Left renal pelvis (tissue), 4 donors: ENCODE measurements at places on chromosomes 2 and 18. TPM values are rescaled to one million over a fixed set of nuclear protein-coding genes. Genes with fewer than 3 reads are reported as not detected.

DNA sequence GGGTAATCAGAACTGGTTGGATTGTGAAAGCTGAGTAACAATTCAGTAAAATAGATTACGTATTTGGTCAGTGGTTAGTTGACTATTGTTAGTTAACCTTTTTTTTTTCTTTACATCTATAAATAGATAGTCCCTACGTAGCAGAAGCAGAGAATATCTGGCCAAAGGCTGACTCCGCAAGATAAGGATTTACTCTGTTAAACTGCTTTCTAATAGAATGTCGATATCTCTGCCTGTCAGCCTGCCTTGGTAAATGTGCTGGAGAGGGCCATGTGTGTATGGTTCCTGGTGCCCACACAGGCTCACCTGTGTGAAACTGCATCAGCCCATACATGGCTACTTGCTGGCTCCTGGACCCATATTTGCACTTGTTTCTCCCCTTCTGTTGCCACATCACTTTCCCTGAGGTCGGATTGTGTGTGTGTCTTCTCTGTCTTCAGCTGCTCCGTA, 94.4 kb downstream of the CRIM1 start:
- DNase-seq = no peak

DNA sequence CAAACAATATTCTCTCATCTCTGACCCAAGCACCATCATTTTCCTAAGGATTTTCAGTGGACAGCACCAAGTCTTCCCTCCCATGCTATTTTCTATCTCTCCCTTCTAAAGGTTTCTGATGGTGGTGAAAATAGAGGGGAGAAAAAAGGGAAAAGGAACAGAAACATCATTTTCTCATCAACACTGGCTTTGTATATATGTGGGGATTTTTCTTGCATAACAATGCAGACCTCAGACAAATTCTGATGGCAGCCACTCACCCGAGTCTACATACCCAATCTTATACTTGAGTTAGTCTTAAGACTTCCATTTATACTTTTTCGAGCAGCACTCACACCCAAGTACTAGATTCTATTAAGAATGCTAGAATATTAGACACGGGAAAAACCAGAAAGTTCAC, 95.8 kb downstream of the TMEM163 start:
- no peak for DNase-seq

DNA sequence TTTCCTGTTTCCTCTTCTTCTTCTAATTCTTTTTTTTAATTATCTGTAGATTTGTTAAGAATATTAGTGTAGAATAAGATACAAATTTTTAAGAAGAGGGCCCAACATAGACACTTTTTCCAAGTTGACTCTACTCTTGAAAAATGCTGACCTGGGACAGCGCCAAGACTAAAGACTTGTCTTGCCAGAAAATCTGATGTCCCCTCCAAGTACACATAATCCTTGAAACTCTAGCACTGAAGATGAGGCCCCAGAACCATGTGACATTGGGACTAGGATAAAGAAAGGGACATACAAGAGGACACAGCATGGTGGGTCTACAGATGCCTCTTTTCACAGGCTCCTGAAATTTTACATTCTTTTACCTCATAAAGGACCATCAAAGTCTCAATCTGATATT, 271.6 kb upstream of the SESTD1 start:
- no peak for DNase-seq

GCKR gene
- 0.18 TPM for polyA plus RNA-seq

DNA sequence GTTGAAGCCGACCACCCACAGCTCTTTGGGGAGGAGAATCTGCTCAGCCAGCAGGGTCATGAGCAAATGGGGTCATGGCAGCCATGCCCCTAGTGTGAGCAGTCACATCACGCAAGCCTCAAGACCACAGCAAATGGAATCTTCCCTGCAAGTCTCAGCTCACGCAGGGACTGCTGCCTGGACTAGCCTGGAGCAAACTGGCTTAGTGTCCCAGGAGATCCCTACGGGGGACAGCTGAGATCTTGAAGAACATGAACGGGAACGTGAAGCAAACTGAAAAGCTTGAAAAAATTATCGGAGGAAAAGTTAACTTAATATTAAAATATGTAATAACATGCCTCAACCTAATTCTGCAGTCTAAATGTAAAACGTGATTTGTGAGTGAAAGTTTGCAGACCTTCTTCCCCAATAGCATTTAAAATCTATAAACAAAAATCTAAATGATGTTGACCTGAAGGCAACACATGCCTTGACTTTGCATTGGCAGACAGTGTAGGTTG, 118.4 kb downstream of the FAM124B start:
- no peak for DNase-seq

DNA sequence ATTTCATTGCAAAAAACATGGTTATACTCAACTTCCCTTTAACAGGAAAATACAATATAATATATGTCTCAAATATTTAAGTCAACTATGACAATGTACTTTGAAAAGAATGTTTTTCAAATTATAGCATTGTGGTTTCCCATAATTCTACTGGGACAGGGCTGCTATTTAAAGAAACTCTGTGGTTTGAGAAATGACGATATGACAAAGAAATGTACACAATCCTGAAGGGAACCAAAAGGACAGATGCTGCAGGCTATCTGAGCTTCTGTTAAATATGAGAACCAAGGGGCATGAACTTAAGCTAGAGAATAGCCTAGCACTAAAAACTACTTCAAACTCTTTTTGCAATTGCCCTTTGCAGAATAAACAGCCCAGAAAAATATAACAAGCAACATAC, 415.9 kb downstream of the GRB14 start:
- no peak for DNase-seq

RRM2 gene
- polyA plus RNA-seq = 58.4 TPM

DNA sequence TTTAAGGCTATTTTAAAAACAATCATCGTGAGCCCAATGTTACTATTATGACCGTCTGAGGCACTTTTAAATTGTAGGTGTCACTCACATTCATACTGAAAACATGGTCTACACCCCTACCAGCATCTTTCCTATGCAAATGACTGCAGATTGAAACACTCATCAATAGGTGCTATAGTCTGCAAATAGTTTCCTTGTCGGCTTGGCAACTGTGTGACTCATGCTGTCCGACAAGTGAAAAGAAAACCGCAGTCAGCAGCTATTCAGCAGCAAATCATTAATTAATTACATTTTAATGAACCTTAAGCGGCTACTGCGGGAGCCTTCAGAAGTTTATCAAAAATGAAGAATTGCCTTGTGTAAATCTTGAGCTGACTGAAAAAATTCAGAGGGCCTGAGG, 134.4 kb downstream of the FIGN start:
- DNase-seq = no peak

TLX2 gene
- polyA plus RNA-seq = not detected

DNA sequence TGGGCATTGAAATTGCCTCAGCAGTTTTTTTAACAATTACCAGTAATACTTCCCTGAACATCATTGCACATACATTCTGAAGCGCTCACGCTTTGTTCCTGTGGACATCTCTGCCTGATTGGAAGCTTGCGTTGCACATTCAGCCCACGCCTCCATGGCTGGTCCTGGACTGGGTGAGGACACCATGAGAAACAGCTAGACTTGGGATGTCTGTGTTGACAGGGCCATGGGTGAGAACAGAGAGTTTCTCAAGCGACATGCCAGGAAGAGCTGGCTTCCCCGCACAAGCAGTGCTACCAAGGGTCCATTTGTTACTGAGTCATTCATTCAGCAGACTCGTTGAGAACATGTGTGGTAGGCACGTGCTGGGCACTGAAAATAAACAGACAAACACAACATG, 166.3 kb downstream of the GBX2 start:
- DNase-seq = no peak

- no peak for DNase-seq
These were observed 100.1 kb upstream of the TRIB2 start for GRCh38 chr2:12616456-12617156.

DNA sequence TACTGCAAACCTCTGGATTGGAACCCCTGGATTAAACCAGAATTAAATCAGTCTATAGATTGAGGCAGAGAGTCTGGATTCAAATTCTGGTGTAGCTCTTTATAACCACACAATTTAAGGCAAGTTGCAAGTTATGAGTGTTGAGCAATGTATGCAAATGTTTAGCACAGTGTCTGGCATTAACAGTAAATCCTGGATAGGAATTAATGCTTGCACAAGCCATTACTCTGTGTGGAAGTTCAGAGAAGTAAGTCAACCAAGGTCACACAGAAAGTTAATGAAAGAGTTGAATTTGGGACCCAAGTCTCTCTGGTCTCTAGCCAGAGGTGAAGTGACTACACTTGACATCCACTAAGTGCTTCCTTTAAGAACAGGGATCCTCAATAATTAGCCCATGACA, 2.0 kb upstream of the MARCO start:
- DNase-seq = no peak

DNA sequence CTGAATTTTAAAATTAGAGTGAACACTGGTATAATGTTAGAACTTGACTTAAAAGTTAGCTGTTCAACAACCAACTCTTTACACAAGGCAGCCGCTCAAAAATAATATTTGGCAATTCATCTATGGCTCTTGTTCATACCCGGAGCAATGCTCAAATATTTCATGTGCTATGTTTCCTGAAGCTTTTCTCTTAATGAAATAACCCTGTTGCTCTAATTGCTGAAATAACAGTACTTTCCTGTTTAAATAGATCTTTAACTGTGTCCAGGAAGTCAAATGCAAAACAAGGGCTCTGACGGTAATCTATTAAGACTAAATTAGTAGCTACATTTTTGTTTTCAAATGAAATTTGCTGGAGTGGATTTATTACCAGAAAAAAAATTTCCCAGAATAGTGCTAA, 33.7 kb downstream of the RFTN2 start:
- DNase-seq = no peak

- no peak for DNase-seq
These were observed 1.1 kb upstream of the TMEFF2 start for GRCh38 chr2:192195548-192196418.

LIPG gene
- polyA plus RNA-seq = 4.9 TPM

DNA sequence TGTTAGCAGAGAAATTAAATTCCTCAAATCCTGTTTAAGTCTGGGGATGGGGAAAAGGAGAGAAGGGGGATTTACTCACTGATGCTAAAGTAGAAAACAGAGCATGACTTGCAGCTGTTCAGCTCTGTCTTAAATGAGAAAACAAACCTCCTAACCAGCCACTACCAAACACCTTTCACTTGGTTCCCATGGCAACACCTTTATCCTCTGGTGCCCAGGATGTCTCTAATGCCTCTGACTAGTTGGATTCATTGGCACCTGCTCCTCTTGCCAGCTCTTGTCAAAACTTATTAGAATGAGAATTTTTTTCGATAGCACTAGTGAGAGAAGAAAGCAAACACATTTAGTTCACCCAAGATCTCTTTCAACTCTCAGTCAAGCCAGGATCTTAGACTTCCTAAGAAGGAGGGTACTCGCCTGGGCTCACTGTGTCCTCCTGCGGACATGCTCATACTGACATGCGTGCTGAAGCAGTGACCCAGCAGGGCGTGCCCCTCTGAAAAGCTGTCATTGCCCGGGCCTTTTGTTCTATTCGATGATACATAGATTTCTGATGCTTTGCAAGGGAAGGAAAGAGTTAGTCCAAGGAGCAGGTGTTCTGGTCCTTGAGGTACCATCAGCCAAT, 656.0 kb upstream of the CELF4 start:
- DNase-seq = no peak

DNA sequence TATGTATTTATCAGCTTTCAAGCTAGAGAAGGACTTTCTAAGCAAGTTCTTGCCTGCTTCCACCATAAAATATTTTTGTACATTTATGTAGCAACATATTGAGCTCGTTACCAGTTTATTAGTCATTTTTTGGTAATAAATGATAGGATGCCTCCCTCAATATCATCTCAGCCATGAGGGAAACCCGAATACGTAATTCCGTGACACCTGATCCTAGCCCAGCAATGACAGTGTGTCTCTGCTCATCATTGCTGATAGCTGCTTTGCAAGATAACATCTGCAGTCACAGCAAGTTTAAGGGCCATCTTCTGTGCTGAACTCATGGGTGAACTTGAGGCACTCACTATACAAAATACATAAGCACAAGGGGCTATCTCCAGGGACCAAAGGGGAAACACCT, 62.2 kb downstream of the COL6A3 start:
- DNase-seq = no peak

- no peak for DNase-seq
These were observed 96.8 kb downstream of the ARHGEF4 start for GRCh38 chr2:130933501-130933900.

DNA sequence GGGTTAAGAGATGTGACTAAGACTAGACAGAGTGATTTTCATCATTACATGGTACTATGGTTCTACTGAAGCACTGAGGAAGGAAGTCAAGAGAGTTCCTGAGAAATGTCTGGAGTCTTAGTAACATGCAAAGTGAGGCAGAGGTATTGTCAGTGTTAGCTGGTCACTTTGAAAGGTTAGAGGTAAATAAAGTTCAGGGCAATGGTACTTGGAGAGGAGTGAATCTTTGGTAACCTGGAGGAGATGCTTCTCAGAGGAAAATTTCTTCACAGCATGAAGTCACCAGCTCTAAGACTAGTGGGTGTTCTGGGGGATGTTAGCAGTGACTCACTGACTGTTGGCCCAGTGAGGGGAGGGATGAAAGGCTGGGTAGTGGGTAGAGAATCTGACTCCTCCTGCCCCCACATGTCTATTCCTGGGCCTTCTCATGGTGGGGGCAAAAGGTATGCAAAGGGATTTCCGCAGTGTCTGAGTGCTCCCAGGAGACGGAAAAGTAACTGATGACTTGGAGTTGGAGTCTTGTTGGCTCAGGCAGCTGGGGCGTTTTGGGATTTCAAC, 23.3 kb upstream of the IL1RN start:
- no peak for DNase-seq

GRCh38 chr2:210617732-210618330, 61.4 kb downstream of the CPS1 start:
- DNase-seq = peak; percentile 46

ALKAL2 gene
- polyA plus RNA-seq = 5.7 TPM

DNA sequence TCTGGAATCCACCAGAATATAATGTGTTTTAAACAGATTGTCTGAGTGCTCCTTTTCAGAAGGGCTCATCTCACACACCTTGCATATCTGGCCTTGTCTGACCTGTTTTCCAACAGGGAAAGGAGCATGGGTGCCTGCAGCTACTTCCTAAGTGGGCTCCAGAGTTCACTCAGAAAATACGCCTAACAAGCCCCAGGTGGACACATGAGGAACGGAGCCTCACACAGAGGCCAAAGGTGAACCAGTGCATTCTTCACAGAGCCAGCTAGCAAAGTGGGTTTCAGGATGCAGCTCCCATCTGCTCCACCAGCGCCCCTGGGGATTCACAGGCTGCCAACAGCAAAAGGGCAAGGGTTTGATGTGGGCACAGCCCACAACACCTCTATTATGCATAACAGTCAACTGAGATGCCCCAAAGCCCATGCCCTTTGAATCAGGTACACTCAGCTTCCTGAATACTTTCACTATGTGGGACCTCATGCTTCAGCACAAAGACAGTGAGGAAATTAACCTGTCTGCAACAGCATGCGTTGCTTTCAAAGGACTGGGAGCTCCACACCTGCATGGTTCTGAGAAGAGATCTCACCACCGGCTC, 86.6 kb downstream of the CCBE1 start:
- DNase-seq = no peak

INHA gene
- 1.8 TPM for polyA plus RNA-seq

GRCh38 chr2:116979916-116980764, 834.4 kb upstream of the DDX18 start:
- peak; percentile 27 for DNase-seq

GRCh38 chr18:42586601-42587000, 528.9 kb downstream of the RIT2 start:
- no peak for DNase-seq

GRCh38 chr2:1938986-1939385, 194.7 kb upstream of the PXDN start:
- DNase-seq = no peak

- DNase-seq = no peak
These were observed 133.8 kb upstream of the NRXN1 start for GRCh38 chr2:51165534-51166260.
